CD4-positive, alpha-beta T cell treated with Interleukin-15 for 4 hours (primary cell): ENCODE measurements at places on chromosomes 3 and 15.

GRCh38 chr3:13045241-13045903, 27.9 kb downstream of the IQSEC1 start:
- DNase-seq: no peak

GRCh38 chr3:42052484-42053351, 38.4 kb upstream of the TRAK1 start:
- no peak for DNase-seq

GRCh38 chr3:124840331-124840730, 46.8 kb downstream of the ITGB5 start:
- no peak for DNase-seq

DNA sequence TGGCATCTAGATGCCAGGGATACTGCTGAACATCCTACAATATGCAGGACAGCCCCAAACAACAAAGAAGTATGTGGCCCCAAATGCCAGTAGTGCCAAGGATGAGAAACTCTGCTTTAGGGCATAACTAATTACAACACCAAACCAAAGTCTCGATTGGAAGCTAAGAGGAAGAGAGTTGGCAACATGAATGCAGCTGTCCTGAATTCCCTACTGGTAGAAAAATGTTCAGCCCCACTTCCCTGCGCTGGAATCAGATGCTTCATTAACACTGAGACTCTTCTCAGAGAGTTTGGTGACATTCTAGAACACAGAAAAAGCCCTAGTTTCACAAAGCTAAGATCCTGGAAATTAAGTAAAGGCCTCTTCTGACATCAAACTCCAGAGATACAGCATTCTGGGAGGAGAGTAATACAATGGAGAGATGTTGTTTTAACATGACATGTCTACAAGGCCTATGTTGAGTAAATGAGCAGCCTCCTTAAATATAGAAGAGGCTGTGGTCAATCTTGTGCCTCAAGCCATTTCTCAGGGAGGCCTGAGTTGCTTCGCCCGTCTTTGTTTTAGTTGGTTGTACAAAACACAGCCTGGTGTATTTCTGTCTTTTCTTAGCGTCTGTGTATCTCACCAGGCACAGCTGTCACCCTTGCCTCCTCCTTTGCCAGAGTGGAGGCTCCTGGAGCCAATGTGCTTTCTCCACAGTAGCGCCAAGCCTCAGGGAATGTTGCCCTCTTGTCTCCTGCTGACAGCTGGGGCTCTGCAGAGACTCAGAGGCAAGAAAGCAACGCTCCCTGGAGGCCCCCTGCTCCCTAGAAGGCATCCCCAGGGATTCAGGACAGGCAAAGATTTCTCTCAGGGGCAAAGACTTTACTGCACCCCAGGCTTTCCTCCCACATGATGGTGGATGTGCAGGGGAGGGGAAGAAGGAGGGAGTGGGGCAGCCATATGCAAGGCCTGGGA, 25.1 kb upstream of the CTNNB1 start:
- no peak for DNase-seq

GRCh38 chr3:154904328-154904727, 175.8 kb upstream of the MME start:
- DNase-seq: no peak

- DNase-seq: no peak
These were observed 8.9 kb downstream of the MKRN2OS start for GRCh38 chr3:12536423-12536822.

DNA sequence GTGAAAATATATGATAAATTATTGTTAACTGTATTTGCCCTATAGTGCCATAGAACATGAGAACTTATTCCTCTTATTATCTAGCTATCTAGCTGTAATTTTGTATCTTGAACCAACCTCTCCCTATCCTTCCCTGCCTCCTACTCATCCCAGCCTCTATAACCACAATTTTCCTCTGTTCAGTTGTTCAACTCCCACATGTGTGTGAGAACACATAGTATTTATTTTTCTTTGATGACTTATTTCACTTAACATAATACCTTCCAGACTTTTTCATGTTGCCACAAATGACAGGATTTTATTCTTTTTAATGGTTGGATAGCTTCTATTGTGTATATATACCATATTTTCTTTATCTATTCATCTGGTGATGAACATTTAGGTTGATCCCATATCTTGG, 85.4 kb upstream of the SUCLG2 start:
- no peak for DNase-seq

DNA sequence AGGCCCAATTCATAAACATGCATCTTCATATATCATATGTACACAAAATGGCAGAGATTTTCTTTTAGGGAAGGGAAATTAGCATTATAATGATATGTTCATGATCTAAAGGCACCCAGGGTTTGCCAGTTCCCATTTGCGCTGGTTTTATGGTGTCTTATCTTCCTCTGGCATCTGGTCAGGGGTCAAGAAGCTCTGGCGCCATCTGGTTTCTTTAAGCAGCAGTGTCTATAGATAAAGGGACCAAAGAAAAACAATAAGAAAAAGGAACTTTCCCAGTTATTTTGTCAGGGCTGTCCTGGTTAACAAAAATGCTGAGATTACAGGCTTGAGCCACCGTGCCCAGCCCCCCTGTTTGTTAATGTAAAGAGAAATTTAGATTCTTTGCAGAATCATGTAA, 3.3 kb upstream of the DCP1A start:
- no peak for DNase-seq

GRCh38 chr3:46965151-46965550, 11.4 kb downstream of the CCDC12 start:
- DNase-seq: no peak
